ENCODE measurements at places on chromosomes 4 and X. TPM values are rescaled to one million over a fixed set of nuclear protein-coding genes. Genes with fewer than 3 reads are reported as not detected.

F9 gene
- not detected for polyA plus RNA-seq

USP17L15 gene
- polyA plus RNA-seq = not detected

RHOXF2 gene
- not detected for polyA plus RNA-seq

FDCSP gene
- not detected for polyA plus RNA-seq

BEX5 gene
- polyA plus RNA-seq = 0.10 TPM

MTNR1A gene
- polyA plus RNA-seq = not detected

INTU gene
- polyA plus RNA-seq = 3.3 TPM

IGSF1 gene
- 1.2 TPM for polyA plus RNA-seq

DYNLT3 gene
- polyA plus RNA-seq = 7.3 TPM

UNC5C gene
- polyA plus RNA-seq = 5.4 TPM

SYAP1 gene
- polyA plus RNA-seq = 12.9 TPM

Measured in SK-N-SH (cell line).